Fibroblast of skin of scalp (primary cell): ENCODE measurements at places on chromosomes 5 and 9.

DNA sequence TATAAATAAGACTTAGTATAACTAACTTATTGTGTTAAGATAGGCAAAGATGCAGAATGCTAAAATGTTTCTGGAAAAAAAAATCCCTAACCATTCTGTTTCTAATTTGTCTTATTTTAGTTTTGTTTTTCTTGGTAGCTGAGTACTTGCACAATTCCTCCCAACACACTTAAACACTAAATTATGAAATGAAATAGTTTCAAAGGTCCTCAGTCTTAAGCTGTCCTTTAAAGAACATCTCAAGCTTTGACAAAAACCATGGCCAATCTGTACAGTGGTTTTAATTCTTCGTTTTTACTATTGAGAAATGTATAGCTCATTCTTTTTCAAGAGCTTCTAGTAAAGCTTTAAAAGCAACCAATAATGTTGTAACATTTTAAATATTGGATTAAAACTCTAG, 171.5 kb downstream of the EDIL3 start:
- DNase-seq, result no peak

- no peak for DNase-seq
Observed at GRCh38 chr9:20988061-20988460, 43.4 kb downstream of the HACD4 start.

- no peak for DNase-seq
Observed at GRCh38 chr5:106113922-106114321, 1556.8 kb downstream of the EFNA5 start.

DNA sequence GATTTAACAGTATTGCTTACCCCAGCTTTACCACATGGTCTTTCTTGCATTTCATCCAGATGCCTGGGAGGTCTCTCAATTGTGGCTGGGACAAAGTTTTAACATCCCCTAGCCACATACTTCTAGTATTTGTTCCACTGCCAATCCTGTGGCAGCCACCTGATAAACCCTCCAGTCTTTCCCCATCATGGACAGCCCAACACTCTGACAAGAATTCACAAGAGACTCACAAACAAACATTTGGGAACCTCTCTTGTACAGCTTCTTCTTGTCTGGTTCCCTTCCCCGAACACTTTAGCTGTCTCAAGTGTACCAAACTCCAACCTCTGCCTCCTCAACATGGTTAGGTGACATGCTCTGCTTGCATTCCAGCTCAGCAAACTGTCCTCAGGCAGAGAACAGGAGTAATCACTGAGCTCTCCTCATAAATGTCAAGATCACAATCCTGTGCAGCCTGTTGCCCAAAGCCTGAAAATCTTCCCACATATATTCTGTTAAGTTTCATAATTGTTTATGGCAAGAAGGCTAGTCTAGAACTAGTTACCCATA, 59.7 kb downstream of the STRBP start:
- no peak for DNase-seq

GRCh38 chr9:128201441-128202369, 1.5 kb upstream of the DNM1 start:
- DNase-seq, result peak; percentile 35

DNA sequence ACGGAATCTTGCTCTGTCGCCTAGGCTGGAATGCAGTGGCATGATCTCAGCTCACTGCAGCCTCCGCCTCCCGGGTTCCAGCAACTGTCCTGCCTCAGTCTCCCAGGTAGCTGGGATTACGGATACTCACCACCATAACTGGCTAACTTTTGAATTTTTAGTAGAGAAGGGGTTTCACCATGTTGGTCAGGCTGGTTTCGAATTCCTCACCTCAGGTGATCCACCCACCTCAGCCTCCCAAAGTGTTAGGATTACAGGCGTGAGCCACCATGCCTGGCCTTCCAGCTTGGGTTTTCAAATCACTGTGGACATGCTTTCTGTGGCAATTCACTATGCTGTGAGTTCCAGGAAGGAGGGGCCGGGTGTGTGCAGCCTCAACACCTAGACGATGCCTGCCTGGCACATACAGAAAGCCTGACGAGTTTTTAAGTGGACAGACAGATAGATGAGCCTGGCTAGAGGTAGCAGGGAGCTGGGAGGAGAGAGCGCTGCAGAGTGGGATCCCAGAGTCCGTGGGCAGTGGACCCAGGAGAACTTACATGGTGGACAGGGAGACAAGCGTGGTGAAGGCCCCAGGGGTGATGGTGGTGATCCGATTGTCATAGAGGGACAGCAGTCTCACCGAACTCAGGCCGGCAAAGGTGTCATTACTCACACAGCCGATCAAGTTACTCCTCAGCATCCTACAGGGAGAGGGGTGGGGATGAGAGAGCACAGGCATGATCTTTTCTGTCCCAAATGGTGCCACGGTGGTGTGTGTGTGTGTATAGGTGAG, 173.4 kb upstream of the PANK3 start:
- DNase-seq, result no peak

GRCh38 chr5:99605904-99606303, 677.1 kb upstream of the CHD1 start:
- DNase-seq, result no peak

DNA sequence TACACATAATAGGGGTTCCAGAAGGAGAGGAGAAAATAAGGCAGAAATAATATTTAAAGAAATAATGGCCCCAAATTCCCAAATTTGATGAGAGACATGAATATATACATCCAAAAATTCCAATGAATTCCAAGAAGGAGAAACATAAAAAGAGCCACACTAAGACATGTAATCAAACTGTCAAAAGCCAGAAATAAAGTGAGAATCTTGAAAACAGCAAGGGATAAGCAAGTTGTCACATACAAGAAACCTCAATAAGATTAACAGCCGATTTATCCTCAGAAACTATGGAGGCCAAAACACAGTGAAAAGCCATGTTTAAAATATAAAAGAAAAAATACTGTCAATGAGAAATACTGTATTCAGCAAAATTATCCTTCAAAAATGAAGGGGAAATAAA, 14.5 kb downstream of the CATSPER3 start:
- no peak for DNase-seq

- no peak for DNase-seq
Observed at GRCh38 chr5:90112033-90112692, 297.4 kb downstream of the CETN3 start.

- DNase-seq, result no peak
Observed at GRCh38 chr9:115401756-115402327, 283.9 kb upstream of the TNC start.

DNA sequence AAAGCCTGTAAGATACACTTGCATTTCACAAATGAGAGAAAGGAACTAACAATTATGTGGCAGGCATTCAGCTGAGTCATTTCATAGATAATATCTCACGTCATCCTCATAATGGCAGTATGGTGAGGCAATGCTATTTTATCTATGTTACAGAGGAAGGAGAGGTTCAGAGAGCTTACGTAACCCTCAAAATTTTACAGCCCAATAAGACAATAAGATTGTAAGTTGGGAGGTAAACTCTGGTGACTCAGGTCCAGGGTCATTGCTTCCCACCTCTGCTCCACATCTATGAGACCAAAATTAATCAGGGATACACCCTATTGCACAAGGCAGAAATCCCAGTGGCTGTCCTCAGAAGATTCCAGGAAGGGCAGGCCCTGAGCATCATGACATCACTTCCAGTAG, 309.7 kb downstream of the NSG2 start:
- DNase-seq, result peak; percentile 83

- DNase-seq, result no peak
Observed at GRCh38 chr9:3191715-3192114, 334.1 kb downstream of the RFX3 start.

DNA sequence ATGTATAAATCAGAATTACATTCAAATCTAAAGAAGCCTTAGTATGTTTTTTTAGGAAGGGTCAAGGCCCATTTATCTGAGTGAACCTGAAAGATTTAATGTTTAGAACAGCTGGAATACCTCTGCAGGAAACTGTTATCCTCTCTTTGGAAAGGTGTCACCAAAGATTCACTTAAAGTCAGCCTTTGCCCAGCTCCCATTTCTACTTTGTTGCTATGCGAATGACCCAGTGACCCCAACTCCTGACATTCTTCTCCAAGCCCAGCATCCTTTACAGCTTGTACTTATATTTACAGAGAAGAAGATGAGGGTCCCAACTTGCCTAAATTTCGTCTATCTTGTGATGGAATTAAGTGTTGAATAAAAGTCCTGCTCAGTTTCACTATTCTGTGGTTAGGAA, 1198.6 kb downstream of the CDH12 start:
- no peak for DNase-seq

- DNase-seq, result no peak
Observed at GRCh38 chr5:154757814-154758406, 2.7 kb downstream of the LARP1 start.

DNA sequence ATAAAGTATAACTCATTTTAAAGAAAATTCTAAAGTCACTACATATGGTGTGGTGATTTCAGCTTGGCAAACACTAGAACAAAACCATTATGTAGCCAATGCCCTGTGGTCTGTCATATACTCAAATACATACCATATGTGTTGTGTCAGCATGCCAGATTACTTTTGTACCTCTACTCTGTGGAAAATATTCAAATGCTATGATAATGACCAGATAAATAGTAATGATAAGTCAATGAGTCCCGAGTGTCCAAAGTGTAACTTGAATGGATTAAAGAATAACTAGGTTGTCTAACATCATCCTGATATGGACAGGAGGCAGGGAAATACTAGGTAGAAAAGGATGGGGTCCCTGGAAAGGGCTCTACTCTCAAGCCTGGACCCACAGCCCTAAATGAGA, 58.0 kb upstream of the IL6ST start:
- peak; percentile 35 for DNase-seq

- no peak for DNase-seq
Observed at GRCh38 chr9:18382243-18382642, 91.7 kb upstream of the ADAMTSL1 start.

- DNase-seq, result peak; percentile 30
Observed at GRCh38 chr9:127035423-127035822, 87.0 kb downstream of the ANGPTL2 start.

- DNase-seq, result peak; percentile 62
Observed at GRCh38 chr5:90709323-90710155, 150.9 kb downstream of the ADGRV1 start.

- DNase-seq, result peak; percentile 90
Observed at GRCh38 chr5:139443831-139444453, 4.6 kb upstream of the DNAJC18 start.

DNA sequence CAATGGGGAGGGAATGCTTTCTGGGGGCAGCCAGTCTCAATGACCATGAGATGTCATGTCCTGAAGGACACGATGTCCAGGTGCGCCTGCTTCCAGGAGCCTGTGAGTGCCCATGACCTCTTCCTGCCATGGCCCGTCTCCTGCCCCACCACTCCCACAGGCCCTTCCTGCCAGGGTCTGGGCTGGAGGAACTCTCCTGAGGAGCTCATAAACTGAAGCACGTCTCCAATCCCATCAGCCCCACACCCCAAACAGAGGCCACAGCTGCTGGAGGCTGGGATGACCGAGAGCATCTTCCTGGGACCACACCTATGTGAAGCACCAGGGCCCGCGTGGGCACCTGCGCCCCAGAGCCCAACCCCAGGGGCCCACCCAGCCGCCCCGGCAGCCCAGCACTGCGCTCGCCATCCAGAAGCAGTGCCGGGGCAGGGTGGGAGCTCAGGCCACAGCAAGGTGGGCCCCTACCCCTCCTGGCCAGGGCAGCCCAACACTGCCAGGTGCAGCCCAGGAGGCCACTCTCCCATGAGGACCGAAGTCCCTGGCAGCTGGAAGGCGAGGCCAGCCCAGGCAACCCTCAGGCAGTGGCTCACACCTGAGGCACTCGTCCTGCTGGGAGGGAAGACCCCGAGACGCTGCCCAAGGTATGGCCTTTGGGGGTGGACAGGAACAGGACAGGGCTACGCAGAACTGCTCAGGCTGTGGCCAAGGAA, 53.9 kb upstream of the UBAC1 start:
- DNase-seq, result no peak

DNA sequence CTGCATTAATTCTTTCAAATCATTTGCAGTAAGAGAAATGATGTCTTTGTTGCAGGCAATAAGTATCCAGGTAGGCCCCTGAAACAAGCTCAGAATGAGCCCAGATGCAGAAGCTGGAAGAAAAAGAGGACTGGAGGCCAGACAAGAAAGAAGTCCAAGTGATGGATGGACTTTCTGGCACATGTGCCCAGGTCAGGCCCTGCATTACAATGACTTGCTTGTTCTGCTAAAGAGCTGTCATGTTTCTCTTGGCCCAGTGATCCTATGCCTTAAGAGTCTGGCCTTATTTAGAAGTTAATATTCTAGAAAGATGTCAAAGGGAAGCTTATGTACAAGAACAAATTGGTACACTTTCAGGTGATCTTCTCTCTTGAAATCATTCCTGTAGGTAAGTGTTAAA, 64.8 kb downstream of the DPYSL3 start:
- no peak for DNase-seq

DNA sequence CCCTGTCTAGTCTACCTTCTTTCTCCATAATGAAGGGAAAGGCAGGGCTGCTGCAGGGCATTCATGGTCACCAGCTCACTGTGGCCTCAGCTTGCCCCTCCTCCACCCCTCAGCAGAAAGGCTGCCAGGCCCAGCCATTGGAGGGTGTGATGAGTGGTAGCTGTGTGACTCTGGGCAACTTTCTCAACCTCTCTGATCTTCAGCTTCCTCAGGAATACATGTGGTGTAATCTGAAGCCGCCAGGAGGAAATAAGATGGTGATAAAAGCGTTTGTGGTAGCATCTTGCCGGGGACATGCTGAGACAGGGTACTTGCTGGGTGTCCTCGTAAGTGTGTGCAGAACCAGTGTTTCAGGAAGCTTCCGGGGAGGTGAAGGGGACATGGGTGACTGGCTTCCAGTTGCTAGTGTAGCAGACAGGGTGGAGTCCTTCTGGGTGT, 9.8 kb downstream of the CXCL14 start:
- no peak for DNase-seq

DNA sequence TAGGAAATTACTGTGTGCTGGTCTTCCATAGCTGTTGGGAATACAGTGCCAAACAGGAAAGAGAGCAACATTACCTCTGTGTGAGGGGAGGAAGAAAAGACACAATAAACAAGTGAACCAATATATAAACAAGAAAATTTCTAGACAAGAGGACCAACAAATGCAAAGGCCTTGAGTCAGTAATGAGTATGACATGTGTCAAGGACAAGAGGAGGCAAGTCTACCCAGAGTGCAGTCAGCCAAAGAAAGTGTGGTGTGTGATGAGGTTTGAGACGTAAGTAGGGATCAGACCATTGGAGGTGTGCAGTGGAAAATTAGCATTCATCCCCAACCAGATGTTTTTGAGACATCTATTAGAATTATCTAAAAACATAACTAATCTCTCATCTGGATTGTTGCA, 69.5 kb upstream of the CDH6 start:
- DNase-seq, result no peak

- peak; percentile 83 for DNase-seq
Observed at GRCh38 chr5:171387970-171388815, 544 bp downstream of the NPM1 start.

GRCh38 chr9:18857769-18858168, 175.2 kb downstream of the SAXO1 start:
- DNase-seq, result peak; percentile 89
